Left ventricle myocardium inferior (tissue), 1 donor: ENCODE measurements at places on chromosomes 3 and 15.

- no peak for DNase-seq
Observed at GRCh38 chr15:67573194-67573593, 30.7 kb downstream of the MAP2K5 start.

- no peak for DNase-seq
Observed at GRCh38 chr15:99963976-99964375, 230.7 kb upstream of the LYSMD4 start.

- no peak for DNase-seq
Observed at GRCh38 chr15:52349052-52349700, 53.6 kb upstream of the MYO5C start.

DNA sequence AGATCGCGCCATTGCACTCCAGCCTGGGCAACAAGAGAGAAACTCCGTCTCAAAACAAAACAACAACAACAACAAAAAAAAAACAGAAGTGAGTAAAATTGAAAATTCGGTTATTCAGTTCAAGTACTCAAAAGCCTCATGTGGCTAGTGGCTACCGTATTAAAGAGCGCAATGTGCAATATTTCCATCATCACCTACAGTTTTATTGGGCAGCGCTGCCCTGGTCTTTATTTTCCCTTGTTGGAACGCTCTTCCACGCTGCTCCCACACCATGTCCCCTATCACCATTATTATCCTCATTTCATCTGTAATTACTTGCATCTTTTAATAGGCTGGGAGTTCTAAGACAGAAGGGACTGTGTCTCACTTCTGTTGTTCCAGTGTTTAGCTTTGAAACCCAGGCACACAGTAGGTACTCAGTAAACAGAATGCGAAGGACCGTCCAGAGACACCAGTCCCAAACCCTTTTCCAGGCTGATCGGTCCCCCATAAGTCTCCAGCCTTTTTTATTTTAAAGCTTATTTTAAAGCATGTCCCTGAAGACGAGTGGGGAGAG is 423 bp upstream of the HACD3 start:
- DNase-seq, result no peak

GRCh38 chr3:15044326-15044725 is 20.8 kb downstream of the MRPS25 start:
- no peak for DNase-seq

- DNase-seq, result no peak
Observed at GRCh38 chr3:7292362-7292761, 431.4 kb downstream of the GRM7 start.

DNA sequence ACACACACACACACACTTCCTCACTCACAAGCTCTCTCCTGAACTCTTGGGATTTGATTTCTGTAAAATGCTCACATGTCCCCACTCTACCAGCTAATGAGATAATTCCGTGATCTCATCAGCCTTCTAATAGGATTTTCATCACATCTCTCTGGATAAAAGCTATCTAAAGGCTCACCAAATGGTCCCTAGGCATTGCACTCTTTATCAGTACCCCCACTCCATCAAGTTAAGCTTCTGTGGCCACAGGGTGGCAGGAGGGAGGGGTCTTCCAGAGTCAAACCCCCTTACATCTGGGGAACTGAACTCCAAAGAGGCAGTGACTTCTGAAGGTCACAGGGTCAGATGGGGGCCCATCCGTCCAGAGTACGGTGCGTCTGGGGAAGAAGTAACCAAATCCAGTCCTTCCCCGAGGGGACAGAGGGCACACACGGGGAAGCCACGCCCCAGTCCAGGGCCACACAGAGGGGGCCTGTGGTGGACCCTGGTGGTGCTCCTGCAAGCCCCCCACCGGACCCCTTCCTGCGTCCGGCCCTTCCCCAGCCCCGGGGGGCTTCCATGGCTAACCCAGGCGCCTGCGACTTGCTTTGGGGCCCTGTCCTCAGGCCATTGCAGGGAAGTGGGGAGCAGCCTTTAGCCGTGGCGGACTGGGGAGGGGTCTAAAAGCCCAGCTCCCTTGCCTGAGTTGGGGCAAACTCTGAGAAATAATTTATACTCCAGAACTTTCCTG is 25.5 kb downstream of the CPN2 start:
- no peak for DNase-seq

- no peak for DNase-seq
Observed at GRCh38 chr3:171480526-171480925, 20.3 kb upstream of the TNIK start.

- DNase-seq, result no peak
Observed at GRCh38 chr3:141878817-141879216, 2.4 kb downstream of the ATP1B3 start.

DNA sequence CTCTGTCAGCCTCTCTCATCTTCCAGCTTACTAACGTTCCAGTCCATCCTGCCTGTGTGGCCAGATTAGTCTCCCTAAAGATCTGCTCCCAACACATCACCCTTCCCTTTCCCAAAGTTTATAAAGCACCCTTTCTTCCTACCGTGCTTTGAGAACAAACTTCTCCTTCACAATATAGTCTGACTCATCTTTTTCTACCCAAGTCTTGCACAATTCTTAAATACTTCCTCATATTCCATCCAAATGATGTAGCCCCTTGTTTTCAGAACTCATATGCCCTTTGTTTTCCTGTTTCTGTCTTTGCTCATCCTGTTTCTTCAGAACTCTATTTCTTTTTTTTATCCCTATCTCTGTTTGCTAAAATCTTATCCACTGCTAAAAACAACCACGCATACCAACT is 326.8 kb downstream of the MFSD1 start:
- no peak for DNase-seq

DNA sequence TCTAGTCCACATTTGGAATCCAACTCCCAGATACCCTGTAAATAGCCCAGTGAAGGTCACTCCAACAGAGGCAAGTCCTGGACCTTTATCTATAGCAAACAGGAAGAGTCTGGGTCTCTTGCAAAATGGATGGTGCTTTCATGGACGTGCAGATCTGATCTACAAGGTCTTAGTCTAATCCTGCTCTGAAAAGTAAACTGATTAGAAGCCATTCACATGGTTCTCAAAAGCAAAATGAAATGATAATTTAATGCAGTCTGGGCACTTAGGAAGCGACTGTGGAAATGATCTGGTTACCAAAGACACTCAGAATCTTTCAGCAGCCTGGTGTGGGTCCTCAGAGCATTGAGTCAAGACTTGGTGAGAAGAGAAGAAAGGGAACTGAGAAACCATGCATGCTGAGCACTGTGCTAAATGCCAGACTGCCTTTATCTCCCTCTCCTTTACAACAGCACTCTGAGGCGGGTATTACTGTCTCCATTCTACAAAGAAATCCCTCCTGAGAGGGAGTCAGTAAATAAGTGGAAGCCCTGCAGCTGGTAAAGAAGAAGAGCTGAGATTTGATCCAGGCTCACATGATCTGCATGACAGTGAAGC is 29.0 kb downstream of the AQP9 start:
- DNase-seq, result no peak

DNA sequence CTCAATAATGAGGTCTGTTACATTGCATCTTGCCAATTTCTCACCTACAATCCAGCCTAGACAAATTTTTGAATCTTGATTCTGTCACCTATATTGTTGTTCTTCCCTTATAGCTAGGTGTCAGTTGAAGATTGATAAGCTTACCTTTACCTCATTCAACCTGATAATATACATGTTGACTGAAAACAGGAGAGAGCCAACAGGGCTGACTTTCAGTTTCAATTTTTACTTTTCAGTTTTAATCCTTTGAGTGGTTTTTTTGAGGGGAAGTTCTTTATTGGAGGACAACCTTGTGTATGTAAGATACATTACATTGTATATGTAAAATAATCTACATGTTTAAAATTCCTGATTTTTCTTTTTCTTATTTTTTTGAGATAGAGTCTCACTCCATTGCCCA is 5.8 kb downstream of the ATP13A5 start:
- DNase-seq, result no peak

DNA sequence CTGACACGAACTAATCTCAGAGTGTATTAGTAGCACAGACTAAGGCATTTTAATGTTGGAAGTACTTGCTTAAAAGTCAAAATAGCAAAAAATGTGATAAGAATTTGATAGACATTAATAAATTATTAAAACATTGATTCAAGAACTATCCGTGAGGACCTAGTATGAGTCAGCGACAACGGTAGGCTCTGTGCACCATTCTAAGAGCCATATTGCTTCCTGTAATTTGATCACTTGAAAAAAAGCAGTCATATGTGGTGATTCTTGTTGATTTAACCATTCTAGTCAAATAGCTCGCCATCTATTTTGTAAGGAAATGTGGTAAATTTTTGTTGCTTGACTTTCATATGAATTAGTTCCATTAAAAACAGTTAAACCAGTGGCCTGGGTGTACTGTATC is 534.9 kb upstream of the ARRDC4 start:
- no peak for DNase-seq

DNA sequence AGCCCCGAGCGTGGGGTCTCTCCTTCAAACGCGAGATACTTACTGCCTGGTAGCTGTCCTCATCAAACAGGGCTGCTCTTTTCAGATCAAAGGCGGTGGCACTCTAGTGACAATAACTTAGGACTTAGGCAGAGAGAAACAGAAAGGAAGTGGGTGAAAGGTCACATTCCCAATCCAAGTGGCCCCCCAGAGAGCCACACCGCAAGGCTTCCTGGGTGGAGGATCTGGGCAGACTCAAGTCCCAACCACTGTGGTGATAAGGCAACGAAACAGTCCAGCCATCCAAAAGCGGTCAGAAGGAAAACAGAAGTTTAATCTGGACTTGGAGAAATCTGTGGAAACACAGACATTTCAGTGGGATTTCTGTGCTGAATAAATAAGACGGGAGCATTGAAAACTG is 227.2 kb downstream of the ADAMTS17 start:
- peak; percentile 55 for DNase-seq

GRCh38 chr3:15384510-15385237 is 42.7 kb downstream of the METTL6 start:
- no peak for DNase-seq

DNA sequence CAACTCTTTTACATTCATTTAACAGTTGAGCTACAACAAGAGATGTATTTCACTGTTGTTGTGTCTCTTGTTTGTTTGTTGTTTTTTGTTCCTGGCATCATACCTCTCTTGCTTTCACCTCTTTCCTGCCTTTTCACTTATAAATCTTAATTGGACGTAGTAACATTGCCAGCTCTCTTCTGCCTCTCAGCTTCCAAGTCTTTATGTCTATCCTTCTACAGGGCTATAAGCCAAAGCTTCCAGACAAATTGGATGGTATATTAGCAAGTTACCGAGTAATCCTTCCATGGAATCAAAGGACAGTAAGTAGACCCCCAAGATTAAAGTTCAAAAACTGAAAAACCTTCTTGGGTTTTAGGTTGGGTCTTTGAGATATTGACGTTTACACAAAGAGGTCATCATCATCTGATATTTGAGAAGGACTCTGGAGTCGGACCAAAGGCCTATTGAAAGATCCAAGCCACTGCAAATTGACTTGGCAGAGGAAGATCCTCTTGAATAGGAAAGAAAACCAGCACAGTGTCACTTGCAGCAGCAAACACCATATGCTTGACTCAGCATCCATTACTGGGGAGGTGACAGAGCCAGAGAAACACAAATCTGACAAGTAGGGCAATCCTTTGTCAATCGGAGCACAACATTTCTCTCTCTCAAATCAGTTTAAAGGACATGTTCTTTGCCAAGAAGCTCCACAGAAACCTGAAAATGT is 648.5 kb upstream of the NR2F2 start:
- DNase-seq, result no peak

GRCh38 chr3:79597709-79598108 is 170.1 kb downstream of the ROBO1 start:
- no peak for DNase-seq
